ENCODE measurements at places on chromosomes 4 and X. TPM values are rescaled to one million over a fixed set of nuclear protein-coding genes. Genes with fewer than 3 reads are reported as not detected.
A peak's percentile ranks its signal among the peaks of the same experiment; 100 is the strongest.

DNA sequence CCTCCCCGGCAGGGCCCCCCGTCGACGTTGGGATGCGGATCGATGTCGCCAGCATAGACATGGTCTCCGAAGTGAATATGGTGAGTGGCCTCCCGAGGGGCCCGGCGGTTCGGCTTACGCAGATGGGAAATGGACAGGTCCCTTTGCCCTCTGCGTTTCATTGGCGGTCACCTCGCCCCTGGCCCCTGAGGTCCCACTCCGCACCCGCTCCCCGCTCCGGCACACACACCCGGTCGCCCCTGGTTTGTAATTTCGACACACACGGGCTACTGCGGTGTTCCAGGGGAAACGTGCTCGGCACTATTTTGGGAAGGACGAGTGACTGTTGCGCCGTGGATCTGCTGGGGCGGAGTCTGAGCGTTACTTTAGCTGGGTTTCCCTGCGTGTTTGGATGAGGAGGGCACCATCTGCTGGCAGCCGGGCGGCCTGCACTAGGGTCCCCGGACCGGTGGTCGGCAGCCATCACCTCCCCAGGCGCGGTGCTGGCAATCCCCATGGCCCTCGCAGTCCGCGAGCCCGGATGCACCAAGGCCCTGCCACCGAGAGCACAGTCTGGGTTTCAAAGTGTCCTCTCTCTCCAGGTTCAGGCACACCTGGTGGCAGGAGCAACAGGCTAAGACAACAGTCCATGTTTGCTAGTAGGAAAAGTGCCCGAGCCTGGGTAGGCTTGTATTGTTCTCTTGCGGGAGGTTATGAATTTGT is 1.2 kb downstream of the GABRB1 start:
- DNase-seq, result peak; percentile 79

GRCh38 chrX:150508451-150509367 is 59.7 kb upstream of the MTM1 start:
- no peak for DNase-seq

DNA sequence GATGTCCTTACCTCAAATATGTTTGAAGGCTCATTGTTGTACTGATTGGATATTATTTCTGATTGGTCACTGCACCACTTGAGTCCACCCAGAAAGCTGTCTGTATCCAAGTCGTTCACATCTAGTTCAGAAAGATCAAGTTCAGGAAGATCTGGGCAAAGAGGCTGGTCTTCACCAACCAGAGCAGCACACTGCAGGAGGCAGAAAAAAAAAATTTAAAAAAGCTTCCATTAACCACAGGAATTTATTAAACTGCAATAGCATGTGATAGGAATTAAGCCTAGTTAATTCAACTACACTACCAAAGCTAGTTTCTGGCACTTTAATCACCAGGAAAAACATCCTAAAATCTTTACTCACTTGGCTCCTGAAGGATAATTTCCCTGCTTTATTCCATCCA is 5.1 kb downstream of the PPARGC1A start:
- no peak for DNase-seq

GRCh38 chrX:13876652-13877051 is 59.8 kb upstream of the GPM6B start:
- peak; percentile 70 for DNase-seq

The AFM gene
- not detected for total RNA-seq

Measured in Daoy (cell line).